IMR-90 (cell line): ENCODE measurements at places on chromosomes 6 and 20.

- DNase-seq: peak; percentile 59
Observed at GRCh38 chr6:106005013-106005412, 81.1 kb upstream of the PRDM1 start.

DNA sequence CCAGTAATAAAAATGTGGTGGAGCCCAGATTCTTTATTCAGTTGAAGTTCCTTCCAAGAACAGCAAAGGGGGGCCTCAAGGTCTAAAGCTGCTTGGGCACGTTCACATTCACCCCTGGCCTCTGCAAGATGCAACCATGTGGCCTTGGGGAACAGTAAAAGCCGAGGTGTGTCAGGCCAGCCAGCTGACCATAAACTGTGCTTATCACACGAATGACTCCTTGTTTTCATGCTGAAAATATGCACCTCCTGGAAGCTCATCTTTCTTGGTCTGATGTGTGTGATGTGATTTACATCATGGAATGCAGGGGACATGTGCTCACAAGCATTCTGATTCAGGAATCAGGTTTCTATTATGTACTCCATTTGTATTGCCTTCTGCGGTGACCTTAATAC is 211.6 kb upstream of the MARCKS start:
- DNase-seq: peak; percentile 97

- peak; percentile 50 for DNase-seq
Observed at GRCh38 chr6:21824431-21825177, 231.1 kb downstream of the SOX4 start.

DNA sequence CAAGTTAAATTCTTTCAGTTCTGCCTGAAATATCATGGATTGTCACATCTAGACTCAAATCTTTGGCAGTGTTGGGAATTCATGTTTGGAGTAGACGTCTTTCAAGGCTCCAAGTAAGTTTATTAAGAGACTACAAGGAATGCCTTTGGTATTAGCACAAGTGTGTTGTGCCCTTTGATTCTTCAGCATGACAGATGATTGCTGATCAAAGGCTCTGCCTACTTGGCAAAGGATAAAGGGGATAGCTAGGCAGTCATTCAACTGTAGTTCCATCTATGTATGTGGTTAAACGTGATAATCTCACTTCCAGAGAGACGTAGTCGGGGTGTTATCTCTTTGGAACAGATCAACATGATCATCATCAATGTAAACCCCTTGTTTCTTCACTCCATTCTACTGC is 86.2 kb downstream of the SPTLC3 start:
- no peak for DNase-seq

- peak; percentile 64 for DNase-seq
Observed at GRCh38 chr6:82589509-82590206, 226.0 kb downstream of the TPBG start.

- no peak for DNase-seq
Observed at GRCh38 chr6:12903246-12903645, 186.7 kb downstream of the PHACTR1 start.

- no peak for DNase-seq
Observed at GRCh38 chr6:136551103-136551502, 881 bp upstream of the MAP7 start.

- DNase-seq: no peak
Observed at GRCh38 chr6:165605182-165605875, 57.7 kb downstream of the PDE10A start.

- DNase-seq: no peak
Observed at GRCh38 chr20:10522328-10522727, 87.2 kb downstream of the SLX4IP start.

- no peak for DNase-seq
Observed at GRCh38 chr6:145811741-145812140, 2.9 kb downstream of the FBXO30 start.

DNA sequence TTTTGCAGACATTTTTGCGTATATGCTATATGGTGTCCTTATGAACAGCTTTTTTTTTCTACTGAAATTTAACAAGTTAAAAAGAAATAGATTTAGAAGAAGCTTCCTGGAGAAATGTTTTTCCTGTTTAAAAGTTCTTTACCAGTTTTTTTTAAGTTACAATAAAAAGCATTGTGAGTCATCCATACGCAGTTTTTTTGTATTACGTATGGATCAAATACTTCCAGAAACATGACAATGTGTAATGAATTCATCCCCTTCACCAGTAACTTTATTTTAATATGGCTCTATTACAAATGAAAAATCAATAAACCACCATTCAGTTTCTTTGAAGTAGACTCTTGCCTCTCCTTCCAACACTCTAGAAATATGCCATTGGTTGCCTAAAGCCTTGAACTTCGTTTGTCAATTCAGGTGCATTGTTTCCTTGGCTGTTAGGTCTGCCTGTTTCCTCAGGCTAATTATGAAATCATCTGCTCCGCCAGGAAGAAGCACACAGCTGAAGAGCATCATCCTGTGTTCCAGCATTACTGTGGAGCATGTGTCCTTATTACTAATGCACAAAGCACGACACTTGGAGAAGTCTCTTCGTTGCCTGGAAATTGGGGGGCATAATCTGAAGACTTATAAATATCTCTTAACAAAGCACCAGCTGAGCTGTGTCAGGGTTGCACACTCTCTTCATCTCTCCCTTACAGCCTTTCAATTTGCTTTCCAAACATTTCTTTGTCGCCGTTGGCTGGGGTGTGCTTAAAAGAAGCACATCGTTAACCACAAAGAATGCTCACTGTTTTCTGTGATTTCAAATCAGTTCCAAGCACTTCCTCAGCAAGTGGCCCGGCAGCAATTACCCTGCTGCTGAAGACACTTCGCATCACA is 9.6 kb downstream of the MOXD1 start:
- peak; percentile 96 for DNase-seq

DNA sequence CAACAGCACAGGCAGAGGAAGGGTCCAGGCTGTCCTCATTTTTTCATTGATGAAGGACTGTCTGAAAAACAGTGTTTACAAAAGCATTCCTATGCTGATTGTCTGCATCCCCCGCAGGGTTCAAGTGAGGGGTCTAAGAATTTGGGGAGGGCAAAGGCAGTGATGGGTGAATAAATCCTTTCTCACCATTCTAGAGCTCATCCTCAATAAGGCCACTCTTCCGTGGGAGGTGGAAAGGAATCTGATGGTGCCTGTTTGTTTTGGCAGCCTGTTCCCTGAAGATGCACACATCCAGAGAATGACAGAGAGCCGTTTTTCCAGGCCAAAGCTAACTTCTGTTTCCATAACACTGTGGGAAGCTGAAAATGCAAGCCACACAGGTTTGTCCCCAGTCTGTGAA is 164.5 kb downstream of the MOXD1 start:
- DNase-seq: peak; percentile 51

DNA sequence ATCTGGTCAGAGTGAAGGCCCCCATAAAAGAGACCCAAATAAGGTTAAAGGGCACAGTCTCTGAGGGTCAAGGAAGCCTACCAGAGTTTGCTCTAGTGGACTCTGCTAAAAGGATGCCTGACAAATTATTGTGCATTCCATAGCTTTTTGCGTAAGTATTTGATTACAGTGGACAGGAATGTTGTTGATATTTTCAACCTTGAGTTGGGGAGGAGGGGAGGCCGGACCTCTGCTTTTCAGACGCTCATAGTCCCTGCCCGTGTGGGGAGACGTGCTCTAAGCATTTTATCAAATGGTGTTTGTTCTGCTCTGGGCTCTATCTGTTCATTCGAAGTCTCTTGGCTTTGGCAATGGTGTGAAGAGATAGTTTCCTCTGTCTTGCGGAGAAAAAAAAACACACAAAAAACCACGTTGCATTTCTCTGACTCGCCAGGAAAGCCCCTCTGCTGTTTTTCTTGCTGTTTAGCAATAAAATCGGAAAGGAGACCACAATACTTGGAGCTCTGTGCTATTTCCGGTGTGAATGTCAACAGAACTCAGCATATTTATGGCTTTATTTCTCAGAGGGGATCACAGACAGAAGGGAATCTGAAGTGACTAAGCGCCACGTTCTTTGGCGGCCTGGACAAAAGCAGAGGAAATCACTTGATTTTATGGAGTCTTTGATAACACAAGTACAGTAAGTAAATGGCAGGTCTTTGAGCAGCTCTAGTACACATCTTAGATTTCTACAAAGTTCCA is 159.8 kb downstream of the ZFP64 start:
- DNase-seq: peak; percentile 88

GRCh38 chr20:56420940-56421688 is 9.1 kb downstream of the CASS4 start:
- DNase-seq: no peak

DNA sequence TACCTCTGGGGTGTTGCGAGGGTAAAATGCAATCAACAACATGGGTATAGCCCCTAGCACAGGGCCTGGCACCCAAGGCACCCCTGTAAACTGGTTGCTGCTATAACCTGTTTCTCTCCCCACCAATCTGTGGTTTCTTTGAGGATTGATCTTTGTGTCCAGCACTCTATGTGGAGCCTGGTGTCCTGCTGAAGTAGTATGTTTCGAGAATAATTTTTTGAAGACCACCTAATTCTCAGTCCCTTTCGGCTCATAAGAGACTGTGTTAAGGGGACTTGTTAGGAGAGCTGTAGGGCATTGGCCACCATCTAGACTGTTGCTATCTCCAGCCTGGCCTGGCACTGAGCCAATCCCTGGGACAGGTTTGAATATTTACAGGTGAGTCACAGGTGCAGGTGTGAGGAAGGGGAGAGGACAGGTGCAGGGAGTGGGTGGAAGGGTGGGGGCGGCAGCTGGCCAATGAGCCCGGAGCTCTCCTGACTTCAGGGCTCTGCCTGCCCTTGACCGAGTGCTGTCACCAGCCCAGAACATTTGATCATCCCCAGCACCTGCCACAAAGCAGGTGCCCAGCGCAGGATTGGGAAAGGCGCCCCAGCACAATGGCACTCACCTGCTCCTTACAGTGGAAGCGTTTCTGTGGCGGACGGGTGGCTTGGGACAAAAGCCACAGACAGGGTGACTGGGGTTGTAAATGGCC is 8.1 kb upstream of the C20orf144 start:
- DNase-seq: no peak

DNA sequence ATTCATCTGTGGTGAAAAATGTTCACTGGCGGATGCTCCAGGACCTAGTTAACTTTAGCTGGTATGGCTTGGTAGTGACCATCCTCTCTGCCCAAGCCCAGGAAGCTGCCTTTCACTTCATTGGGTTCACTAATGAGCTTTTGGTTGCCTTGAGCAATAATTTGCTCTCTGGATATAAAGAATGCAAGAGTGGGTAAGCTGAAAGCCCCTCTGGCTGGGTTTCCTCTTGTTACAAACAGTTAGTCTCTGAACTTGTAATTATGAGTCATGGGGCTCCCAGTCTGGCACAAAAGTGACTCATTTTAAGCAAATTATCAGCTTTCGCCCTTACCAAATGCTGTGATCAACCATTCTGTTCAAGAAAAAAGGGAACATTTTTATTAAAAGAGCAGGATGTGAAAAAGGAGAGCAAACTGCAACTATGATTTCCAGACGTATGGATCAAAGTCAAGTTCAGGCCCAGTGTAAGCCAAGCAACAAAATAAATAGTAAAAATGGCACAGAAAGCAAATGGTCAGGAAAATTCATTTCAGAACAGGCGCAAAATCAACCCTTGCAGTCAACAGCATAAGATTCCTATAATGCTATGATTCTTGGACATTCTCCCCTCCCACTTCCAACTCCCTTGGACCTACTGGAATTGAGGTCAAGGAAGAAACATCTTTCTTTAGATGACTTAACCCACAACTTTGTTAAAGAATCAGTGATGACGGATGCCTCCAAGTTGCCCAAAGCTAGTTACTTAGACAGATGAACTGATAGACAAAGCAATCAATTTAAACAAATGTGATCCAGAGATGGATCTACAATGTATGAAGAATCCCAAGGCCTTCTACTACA is 130.0 kb upstream of the KCNK16 start:
- DNase-seq: peak; percentile 3

DNA sequence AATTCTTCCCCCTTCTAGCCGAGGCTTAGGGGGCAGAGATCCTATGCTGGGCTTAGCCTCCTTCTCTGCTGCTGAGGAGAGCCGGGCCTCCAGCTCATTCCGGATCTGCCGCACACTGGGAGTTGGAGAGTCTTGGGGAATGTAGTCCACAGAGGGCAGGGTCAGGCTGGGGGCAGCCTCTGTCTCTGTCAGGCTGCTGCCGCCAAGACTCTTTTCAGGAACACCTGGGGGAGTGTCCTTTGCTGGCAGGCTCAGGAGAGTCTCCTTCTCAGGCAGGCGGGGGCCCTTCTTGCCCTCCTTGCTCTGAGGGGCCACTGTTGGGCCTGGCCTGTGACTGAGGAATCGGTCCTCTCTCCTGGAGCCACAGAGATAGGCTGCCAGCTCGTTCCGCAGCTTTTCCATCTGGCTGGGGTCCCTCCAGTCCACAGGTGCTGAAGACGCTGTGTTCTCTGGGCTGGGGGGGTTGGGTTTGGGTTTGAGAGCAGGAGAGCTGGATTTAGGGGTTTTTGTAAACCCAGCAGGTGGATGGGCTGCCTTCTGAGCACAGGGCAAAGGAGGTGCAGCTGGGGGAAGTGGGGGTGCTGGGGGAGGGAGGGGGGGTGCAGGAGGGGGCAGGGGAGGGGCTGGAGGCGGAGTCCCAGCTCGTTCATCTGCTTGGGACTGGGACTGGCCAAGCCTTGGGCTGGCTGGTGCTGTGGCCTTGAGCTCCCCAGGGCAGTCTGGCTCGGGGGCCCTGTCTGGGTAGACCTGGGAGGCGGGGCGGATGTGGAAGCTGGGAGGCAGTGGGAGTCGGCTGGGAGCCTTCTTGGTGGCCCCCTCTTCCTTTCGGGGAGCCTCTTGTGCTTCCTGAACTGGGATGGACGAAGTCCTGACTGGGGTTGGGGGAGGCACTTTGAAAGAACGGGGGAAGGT is 36.1 kb downstream of the C6orf132 start:
- no peak for DNase-seq

GRCh38 chr6:148407372-148407771 is 64.7 kb downstream of the SASH1 start:
- peak; percentile 97 for DNase-seq

DNA sequence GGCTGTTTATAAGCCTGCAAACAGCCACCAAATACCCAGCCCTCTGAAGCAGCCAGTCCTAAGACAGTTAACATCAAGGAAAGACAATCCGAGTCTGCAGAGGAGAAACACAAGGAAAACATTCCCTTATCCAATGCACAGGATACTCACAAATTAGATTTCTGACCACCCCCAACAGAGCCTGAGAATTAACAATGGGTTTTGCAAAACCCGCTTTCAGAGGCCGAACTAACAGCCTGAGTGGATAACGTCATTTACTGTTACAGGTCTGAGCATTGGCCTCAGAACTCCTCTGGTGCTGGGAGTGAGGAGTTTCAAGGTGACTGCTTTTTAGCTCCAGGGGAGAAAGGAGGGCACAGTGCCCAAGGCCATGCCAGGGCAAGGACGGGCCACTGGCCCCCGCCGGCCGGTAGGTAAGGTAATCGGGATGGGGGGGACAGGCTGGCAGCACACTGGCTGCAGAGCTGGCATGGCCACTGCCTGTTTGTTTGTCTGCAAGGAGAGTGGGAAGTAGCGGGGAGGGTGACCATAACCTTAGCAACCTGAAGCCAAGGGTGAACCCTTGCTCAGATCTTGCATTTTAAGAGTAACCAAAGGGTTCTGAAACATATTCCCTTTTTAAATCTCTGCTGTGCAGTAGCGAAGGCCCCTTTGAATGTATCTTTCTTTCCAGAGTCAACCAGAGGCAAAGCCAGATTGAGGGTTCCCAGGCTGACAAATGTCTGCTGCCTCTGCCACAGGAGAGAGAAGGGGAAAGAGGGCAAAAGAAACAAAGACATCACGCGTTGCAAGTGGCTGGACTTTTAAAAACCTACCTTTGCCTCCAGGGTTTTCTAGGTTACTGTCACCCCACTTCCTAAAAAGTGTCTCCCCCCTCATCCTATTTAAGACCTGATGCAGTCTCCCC is 3.9 kb downstream of the ZMYND8 start:
- DNase-seq: no peak
